ENCODE measurements at places on chromosomes 13 and 19. TPM values are rescaled to one million over a fixed set of nuclear protein-coding genes. Genes with fewer than 3 reads are reported as not detected.

DNA sequence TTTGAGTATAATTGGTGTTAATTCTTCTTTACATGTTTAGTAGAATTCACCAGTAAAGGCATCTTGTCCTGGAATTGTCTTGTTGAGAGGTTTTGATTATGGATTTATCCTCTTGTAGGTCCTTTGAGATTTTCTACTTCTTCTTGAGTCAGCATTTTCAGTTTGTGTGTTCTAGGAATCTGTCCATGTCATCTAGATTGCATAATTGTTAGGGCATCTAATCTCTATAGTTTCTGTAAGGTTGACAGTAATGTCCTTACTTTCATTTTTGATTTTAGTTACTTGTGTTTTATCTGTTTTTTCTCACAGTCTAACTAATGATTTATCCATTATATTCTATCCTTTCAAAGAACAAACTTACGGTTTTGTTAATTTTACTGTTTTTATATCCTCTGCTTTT lies 492.0 kb downstream of the FGF9 start:
- no peak for DNase-seq

GRCh38 chr13:29129616-29130015 lies 309.5 kb downstream of the MTUS2 start:
- DNase-seq = no peak

DNA sequence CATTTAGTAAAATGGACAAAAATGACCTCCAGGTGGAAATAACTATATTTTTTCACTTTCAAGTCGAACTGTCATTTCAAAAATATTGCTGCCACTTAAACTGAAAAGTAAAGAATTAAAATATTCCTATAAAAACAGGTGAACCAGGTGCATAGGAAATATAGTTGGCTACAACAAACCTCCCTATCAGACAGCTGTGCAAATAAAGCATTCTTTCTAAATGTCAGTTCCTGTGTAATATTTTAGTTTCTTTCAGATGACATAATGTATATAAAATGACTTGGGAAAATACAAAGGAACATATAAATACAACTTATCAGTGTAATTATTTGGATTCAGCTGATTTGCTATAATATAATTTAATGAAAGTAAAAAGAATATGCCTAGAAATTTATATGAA lies 403.5 kb upstream of the GPC6 start:
- no peak for DNase-seq

DNA sequence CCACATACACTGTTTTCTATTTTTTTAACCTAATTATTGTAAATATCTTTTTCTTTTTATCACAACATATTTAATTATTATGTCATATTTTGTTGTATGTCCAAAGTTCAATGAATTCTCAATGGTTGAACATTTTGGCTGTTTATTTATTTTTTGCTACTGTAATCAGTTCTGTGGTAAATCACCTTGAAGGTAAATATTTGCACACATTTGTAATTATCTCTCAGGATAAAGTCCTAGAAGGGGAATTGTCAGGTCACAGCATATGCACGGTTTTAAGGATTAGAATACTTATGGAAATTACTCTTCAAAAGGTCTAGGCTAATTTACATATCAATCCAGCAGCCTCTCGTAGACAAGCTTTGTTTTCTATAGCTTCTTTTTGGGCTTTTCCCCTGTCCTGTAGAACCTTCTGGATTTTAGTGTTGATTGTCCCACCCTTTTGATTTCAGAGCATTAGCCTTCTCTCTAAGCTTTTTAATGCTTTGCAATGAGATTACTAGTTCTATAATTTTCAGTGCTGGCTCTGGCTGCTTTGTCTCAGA lies 362.6 kb downstream of the KCNRG start:
- no peak for DNase-seq

- no peak for DNase-seq
Observed at GRCh38 chr13:114015111-114015968, 41.5 kb upstream of the C13orf46 start.

SPACA7 gene
- not detected for total RNA-seq

DNA sequence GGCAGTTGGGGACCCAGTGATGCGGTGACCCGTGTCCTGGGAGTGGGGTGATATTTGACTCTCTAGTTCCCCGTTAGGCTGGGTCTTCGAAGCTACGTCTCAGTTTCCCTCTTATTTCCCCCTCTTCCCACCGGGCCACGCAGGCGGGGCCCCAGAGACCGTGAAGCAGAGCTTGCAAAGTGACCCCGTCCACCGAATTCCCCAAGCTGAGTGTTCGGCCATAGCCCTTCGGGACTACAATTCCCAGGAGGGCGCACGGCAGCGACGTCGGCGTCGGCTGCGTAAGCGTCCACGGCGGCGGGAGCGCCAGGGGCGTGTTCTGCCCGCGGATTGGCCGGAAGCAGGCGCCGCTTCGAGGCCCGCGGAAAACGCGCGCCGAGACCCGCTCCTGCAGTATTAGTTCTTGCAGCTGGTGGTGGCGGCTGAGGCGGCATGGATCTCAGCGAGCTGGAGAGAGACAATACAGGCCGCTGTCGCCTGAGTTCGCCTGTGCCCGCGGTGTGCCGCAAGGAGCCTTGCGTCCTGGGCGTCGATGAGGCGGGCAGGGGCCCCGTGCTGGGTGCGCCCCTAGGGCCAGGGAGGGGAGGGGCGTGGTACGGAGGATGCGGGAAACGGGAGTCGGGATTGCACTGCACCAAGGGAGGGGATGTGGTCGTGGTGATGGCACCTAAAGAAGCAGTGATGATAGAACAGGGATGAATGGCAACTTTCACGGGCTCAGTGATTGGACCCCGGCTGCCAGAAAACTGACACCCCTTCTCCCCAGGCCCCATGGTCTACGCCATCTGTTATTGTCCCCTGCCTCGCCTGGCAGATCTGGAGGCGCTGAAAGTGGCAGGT lies at the start of gene RNASEH2A:
TSS of gene RNASEH2A (plus strand) at position 343 of the 840 bp plus-strand sequence. CDS start at position 433, 90 bp downstream.
- DNase-seq = peak; percentile 87

GRCh38 chr19:50835785-50836542 lies 2.6 kb upstream of the KLK15 start:
- peak; percentile 28 for DNase-seq

DKKL1 gene
- total RNA-seq = 0.46 TPM

DNA sequence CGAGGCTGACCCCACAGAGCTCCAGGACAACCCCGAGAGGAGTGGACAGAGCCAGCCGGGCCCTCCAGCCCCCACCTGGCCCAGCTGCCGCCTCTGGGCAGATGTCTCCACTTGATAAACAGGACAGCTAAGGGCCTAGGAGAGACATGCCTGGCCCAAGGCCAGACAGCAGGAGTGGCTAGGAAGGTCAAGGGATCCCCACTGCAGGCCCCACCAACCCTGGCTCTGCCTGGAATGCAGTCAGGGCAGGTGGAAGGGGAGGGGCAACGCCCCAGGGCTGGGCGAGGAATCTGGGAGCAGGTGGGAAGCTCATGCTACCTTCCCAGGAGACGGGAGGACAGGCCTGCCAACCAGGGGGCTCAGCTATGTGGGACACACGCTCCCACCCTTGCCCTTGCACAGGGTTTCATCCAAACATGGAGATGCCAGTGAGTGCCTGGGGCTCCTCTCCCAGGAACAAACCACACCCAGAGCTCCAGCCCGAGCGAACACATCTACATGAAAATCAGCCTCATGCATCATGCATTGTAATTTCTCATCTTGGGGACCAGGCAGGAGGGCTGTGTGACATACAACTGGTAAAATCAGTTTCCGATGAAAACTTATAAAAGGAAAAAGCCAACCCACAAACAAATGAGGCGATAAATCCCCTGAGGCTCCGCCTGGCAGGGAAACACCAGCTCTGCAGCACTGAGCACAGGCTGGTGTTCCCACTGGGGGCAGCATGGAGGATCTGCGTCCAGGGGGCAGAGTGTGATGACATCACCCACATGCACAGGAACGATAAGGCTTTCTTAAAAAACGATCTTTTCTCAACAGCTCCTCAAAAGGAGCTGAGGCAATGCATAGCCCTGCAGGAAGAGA lies 25.0 kb downstream of the SH3GL1 start:
- peak; percentile 89 for DNase-seq

DNA sequence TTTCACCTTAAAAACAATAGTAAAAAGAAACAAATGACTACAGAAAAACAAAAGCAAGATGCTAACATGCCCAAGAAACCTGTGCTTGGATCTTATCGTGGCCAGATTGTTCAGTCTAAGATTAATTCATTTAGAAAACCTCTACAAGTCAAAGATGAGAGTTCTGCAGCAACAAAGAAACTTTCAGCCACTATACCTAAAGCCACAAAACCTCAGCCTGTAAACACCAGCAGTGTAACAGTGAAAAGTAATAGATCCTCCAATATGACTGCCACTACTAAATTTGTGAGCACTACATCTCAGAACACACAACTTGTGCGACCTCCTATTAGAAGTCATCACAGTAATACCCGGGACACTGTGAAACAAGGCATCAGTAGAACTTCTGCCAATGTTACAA lies 6.0 kb downstream of the CKAP2 start:
- DNase-seq = no peak

GRCh38 chr19:18293642-18294466 lies 12.4 kb upstream of the JUND start:
- no peak for DNase-seq

DNA sequence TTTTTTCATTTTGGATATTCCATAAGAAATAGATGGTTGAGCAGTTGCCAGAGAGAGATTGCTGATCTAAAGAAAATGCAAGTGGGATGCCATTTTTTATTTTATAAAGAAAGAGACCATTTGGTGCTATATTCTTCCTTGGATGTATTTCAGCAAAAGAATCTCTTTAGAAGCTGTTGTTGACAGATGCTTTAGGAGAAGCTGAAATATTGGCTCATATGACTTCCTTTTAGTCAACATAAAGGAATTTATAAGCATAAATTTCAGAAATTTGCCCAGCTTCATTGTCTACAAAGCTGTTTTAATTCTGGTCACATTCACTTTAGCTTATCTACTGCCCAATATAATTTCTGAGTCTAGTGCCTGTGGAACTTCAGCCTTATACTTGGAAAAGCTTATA lies 36.9 kb downstream of the POLR1D start:
- DNase-seq = peak; percentile 49

- DNase-seq = no peak
Observed at GRCh38 chr19:2691951-2692350, 10.5 kb downstream of the GNG7 start.

DNA sequence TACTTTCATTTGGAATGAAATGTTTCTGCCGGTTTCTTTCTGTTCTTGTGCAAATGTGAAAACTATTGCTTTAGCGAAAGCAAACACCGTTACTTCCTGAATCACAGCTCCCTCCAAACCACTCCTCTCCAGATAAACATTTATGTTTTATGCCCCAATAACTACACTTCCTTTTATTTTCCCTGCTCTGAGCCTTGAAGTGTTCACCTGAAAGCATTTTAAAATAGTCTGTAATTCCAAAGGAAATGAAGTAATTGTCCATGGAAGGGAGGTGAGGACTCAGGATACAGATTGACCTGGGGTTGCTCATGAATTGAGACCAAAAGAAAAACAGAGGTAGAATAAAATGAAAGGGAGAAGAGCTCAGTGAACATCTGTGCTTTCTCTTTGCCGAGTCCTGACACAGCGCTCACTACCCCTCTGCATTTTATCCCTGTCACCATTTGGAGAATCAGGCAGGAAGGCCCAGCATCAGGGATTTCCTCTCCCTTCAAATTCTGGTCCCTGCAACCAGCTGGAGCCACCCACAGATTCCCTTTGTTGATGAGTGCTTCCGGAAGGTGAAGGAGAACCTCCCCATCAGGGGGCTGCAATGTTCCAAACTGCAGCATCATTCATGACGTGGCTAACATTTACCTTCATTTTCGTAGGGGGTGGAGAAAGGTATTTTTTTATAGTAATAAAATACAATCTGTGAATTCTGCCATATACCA lies 171.9 kb downstream of the ITGBL1 start:
- DNase-seq = no peak

DNA sequence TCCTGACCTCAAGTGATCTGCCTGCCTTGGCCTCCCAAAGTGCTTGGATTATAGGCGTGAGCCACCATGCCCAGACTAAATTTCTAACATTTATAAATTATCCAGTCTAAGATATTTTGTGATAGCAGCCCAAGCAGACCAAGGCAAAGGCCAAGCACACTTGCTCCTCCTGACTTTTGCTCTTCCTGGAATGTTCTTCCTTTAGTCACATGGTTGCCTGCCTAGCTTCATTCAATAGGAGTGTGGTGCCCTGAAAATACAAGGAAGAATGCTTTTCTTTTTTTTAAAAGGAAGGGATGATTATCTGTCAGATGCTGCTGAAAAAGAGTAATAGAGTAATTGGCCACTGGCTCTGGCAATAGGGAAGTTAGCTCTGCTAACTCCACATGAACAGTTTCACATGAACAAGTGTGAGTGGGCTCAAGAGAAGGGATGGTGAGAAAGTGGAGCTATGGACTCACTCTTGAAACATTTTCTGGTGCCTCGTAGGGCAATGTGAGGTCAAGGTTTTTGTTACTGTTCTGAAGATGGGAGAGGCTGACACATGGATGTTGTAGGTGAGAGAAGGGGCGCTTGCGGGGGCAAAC lies 47.1 kb downstream of the USPL1 start:
- DNase-seq = no peak

GRCh38 chr19:5803441-5803751 lies 1.5 kb upstream of the NRTN start:
- DNase-seq = no peak

- no peak for DNase-seq
Observed at GRCh38 chr19:1776606-1777147, 23.4 kb downstream of the ONECUT3 start.

DNA sequence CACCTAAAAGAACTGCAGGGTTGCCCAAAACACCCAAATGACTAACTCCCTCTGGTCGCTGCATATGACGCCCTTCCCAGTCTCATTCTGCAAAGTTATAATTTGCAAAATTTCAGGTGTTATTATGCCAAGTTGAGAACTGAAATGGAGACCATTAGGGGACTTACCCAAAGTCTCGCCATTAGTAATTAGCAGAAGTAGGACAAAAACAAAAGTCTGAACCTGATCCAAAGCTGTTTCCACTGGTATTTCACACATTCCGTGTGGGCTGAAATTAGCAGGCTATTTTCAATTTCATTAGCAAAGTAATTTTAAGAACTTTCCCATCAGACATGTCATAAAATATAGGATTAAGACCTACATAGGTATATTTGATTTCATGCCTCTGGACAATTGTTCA lies 6.8 kb downstream of the RUBCNL start:
- no peak for DNase-seq

DNA sequence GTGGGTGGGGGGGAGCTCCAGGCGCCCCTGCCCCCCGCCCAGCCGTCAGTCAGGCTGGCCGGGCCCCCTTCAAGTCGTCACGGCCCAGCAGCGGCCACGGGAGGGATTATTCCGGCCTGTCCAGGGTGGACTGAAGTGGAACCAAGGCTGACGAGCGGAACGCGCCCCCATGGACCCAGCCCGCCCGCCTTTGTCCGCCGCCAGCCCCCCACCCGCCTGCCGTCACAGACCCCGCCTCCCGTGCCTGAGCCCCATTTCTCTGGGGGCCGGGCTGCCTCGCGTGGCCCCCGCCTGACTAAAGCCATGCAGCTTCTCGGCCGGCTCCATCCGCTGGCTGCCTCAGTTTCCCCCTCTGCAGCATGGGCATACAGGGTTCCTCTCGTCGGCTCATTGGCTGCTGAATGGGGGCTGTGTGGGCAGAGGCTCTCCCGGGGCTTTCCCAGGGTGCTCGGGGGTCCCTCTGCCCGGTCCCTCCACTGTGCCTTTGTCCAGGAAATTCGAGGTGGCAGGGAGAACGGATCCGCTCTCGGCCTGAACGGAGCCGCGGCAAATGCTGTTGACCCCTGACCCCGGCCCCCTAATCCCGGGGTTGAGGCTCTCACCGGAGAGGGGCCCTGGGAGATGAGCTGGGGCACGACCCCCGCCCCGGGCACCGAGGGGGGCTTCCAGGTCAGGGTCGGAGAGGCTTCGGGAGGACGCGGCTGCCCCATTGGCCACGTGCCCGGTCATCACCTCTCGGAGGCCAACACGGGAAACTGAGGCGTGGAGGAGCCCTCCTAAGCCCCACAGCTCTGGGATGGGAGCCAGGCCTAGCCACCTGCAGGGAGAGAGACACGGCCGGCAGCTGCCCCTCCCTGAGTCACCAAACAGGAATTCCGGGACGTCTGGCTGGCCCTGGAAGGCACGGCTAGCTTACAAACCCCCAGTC lies 27.4 kb downstream of the EFNA2 start:
- DNase-seq = peak; percentile 51
